A549 treated with AZD2906 at 1 μM for 4 hours (cell line): ENCODE measurements at places on chromosomes 1 and 21. TPM values are rescaled to one million over a fixed set of nuclear protein-coding genes. Genes with fewer than 3 reads are reported as not detected.

Gene LEFTY2
- 0.07 to 0.43 TPM (median 0.17 TPM) in 4 of 5 replicates, not detected in the other for total RNA-seq

Gene LCA5L
- 0.81 to 1.5 TPM (median 1.0 TPM) in 5 replicates for total RNA-seq

Gene CD34
- total RNA-seq = 0.02 to 0.06 TPM in 2 of 5 replicates, not detected in the others

Gene SLC37A1
- total RNA-seq = 3.1 to 3.6 TPM (median 3.2 TPM) in 5 replicates

Gene DFFB
- total RNA-seq = 2.9 to 4.3 TPM (median 3.4 TPM) in 5 replicates
